Naive thymus-derived CD8-positive, alpha-beta T cell (primary cell): ENCODE measurements at places on chromosomes 6 and 20. TPM values are rescaled to one million over a fixed set of nuclear protein-coding genes. Genes with fewer than 3 reads are reported as not detected.

- DNase-seq = peak; percentile 9
- H3K36me3 ChIP-seq = peaks cover 4% of the 10 kb centered on the region
- H3K27me3 ChIP-seq = no peaks in the 10 kb centered on the region
- H3K27ac ChIP-seq = peak overlapping the region; percentile 92
Observed at GRCh38 chr20:4014031-4014474, 1.3 kb downstream of the RNF24 start.

DNA sequence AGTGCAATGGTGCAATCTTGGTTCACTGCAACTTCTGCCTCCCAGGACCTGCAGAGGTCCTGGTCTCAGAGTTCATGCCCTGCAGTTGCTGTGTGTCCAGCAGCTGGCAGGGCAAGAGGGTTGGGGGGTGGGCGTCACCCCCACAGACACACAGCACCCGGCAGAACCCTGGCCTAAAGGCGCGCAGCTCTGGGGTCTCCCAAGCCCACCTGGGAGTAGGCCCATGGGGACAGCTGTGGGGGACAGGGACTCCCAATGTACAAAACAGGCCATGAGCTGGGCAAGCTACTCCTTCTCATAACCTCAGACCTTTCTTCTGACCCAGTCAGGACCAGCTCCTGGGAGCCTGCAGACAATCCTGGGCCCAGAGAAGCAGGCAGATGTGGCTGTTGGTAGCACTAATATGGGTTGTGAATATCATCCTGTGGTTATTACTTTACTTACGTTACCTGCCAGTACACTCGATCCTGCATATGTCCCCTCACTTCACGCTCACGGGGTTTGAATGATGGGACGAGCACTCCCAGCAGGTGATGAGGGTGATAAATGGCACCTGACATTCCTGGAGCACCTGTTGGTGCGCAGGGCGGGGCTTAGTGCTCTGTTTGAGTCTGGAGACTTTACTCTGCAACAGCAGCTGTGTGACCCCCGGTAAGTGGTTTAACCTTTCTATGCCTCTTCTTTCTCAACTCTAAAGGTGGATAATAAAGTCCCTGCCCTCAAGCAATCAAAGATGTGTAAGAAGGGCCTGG lies 39.9 kb upstream of the SULF2 start:
- no peak overlapping the region for H3K27ac ChIP-seq
- DNase-seq = no peak
- no peaks in the 10 kb centered on the region for H3K4me1 ChIP-seq
- no peaks in the 10 kb centered on the region for H3K27me3 ChIP-seq
- H3K36me3 ChIP-seq = no peaks in the 10 kb centered on the region
- no peak overlapping the region for H3K4me3 ChIP-seq

- H3K4me3 ChIP-seq = no peak overlapping the region
- no peak overlapping the region for H3K27ac ChIP-seq
- H3K27me3 ChIP-seq = peaks cover 13% of the 10 kb centered on the region
- H3K4me1 ChIP-seq = peaks cover 8% of the 10 kb centered on the region
- DNase-seq = no peak
Observed at GRCh38 chr20:64247970-64248841, 7.3 kb upstream of the PCMTD2 start.

DNA sequence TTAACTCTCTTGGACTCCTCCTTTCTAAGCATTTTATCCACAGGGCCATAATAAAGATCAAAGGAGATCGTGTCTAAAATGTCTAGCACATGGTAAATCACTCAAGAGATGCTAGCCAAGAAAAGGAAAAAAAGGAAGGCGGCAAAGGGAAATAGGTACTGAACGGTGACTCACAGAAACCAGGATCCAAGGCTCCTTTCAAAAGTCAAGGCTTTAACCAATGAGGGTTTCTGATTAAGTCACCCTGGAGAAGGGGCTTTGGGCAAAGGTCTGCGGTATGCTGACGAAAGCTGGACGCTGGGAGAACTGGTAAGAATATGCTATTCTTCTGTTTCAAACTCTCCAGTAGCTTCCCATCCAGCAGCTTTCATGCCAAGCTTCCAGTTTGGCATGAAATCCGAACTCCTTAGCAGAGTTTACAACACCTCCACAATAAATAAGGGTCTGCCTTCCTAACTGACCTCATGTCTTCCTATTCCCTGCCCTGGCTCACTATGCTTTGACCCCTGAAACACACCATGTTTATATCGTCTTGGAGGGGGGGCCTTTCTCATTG lies 1.0 kb downstream of the TOMM34 start:
- H3K4me3 ChIP-seq = peak overlapping the region; percentile 100
- peaks cover 55% of the 10 kb centered on the region for H3K4me1 ChIP-seq
- peaks cover 16% of the 10 kb centered on the region for H3K36me3 ChIP-seq
- H3K27ac ChIP-seq = peak overlapping the region; percentile 97
- no peak for DNase-seq
- no peaks in the 10 kb centered on the region for H3K27me3 ChIP-seq

DNA sequence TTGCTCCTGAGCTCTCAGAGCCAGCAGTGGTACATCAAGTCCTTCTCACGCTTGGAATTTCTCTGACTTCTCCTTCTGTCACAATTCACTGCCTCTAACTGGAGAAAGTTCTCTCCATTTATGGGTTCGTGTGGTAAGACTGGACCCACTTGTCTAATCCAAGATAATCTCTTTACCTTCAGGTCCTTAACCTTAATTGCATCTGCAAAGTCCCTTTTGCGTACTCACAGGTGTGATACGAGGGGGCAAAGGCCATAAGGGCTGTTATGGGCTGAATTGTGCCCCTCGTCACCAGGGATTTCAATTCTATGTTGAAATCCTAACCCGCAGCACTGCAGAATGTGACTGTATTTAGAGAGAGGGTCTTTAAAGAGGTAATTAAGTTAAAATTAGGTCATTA lies 27.5 kb upstream of the TBC1D22B start:
- H3K4me1 ChIP-seq = no peaks in the 10 kb centered on the region
- H3K36me3 ChIP-seq = no peaks in the 10 kb centered on the region
- peaks cover 1% of the 10 kb centered on the region for H3K27me3 ChIP-seq
- DNase-seq = no peak
- H3K27ac ChIP-seq = no peak overlapping the region

- H3K4me1 ChIP-seq = no peaks in the 10 kb centered on the region
- no peak overlapping the region for H3K4me3 ChIP-seq
- no peaks in the 10 kb centered on the region for H3K27me3 ChIP-seq
- H3K27ac ChIP-seq = no peak overlapping the region
- H3K36me3 ChIP-seq = no peaks in the 10 kb centered on the region
Observed at GRCh38 chr6:3723966-3724365, 27.5 kb downstream of the PXDC1 start.

- H3K4me1 ChIP-seq = no peaks in the 10 kb centered on the region
- H3K4me3 ChIP-seq = no peak overlapping the region
- H3K36me3 ChIP-seq = peaks cover under 1% of the 10 kb centered on the region
- no peak for DNase-seq
Observed at GRCh38 chr6:75308250-75308988, 23.8 kb upstream of the TMEM30A start.

DNA sequence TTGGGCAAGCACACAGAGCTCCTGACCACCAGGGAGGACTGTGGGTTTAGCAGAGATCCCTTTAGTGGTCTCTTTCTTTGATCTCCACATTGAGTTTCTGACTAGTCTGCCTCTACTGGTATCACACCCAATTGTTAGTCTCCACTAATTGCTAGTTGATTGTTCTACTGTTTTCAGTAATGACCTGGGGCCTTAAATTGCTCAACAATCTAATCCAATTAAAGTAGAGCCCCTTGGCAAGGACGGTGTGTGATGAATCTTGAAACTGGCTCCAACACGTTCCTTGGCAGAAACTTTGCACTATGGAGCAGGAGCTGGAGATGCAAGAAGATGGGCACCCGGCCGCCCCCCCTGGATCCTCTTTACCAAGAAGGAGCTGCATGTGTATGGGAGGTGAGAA lies 12.3 kb downstream of the FAM50B start:
- peaks cover 14% of the 10 kb centered on the region for H3K27me3 ChIP-seq
- no peak overlapping the region for H3K4me3 ChIP-seq
- DNase-seq = no peak
- no peaks in the 10 kb centered on the region for H3K4me1 ChIP-seq

DNA sequence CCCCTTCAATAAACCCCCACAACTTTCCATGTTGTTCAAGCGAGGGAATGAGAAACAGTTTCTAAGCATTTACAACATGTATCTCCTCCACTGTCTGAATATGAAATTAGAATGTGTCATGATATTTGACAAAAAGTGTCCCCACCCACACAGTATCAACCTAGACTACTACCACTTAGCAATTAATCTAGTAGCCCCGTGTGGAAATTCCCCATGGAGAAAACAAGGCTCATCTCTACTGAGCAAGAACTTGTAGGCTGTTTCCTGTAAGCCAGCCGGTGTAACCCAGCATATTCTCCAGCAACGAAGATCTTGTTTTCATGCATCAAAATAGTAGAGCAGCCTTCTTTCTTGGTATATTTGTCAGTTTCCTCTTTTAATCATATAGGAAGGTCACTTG lies 115.0 kb downstream of the IRF4 start:
- peaks cover 66% of the 10 kb centered on the region for H3K4me1 ChIP-seq
- no peaks in the 10 kb centered on the region for H3K27me3 ChIP-seq
- DNase-seq = no peak
- peaks cover 22% of the 10 kb centered on the region for H3K36me3 ChIP-seq

DNA sequence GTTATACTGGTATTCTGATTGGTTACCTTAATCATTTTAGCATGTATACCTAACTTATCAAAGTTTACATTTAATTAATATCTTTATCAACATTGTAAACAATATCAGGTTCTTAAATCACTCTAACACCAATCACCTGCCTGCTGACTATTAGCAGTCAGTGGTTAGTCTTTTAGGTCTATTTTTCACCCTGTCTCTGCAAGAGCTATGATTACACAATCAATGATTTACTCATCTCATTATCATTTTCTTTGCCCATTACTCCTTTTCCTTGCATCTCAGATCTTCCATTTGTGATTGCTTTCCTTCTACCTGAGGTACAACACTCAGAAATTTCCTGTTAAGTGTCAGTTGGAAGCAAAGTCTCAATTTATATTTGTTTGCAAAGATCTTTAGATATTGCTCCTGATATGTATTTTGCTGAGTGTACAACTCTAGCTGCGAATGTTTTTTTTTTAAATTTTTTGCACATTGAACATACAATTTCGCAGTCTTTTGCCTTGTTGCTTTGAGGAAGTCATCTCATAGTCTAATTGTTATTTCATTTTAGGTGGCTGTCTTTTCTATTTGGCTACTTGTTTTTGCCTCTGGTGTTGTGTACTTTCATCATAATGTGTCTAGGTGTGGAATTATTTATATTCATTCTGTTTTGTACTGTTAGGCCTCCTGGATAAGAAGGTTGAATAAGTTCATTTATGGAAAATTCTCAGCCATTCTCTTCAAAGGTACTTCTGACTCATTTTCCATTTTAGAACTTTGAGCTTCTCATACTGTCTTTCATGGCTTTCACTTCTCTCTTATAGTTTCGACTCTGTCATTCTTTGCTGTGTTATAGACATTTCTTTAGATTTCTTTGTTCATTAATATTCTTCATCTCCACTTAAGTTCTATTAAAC lies 104.9 kb upstream of the CEP162 start:
- H3K27ac ChIP-seq = no peak overlapping the region
- H3K4me1 ChIP-seq = no peaks in the 10 kb centered on the region
- H3K36me3 ChIP-seq = no peaks in the 10 kb centered on the region
- no peaks in the 10 kb centered on the region for H3K27me3 ChIP-seq
- no peak overlapping the region for H3K4me3 ChIP-seq

DNA sequence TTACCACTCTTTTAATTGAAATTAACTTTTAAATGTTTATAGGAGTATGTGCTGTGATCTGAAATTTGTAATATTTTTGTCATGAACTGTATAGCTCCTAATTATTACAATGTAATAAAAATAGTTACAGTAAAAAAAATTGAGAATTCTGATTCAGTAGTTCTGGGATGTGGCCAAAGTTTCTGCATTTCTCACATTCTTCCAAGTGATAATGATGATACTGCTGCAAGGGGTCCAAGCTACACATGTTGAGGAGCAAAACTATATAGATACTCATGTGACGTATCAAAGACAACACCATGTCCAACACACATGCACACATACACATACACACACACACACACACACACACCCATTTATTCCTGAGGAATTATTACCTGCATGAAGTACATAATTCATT lies 71.0 kb upstream of the FAM83B start:
- H3K27me3 ChIP-seq = no peaks in the 10 kb centered on the region
- H3K4me1 ChIP-seq = no peaks in the 10 kb centered on the region
- no peak overlapping the region for H3K4me3 ChIP-seq
- H3K27ac ChIP-seq = no peak overlapping the region
- no peaks in the 10 kb centered on the region for H3K36me3 ChIP-seq

- DNase-seq = no peak
- H3K27ac ChIP-seq = no peak overlapping the region
- peaks cover 7% of the 10 kb centered on the region for H3K4me1 ChIP-seq
Observed at GRCh38 chr6:24779416-24780016, 4.8 kb downstream of the GMNN start.

BEND6 gene
- not detected for total RNA-seq

SNX9 gene
- 38.2 TPM for total RNA-seq

HLA-DRB1 gene
- 23.9 TPM for total RNA-seq

ZNF292 gene
- 87.7 TPM for total RNA-seq

HLA-DQA2 gene
- total RNA-seq = 1.6 TPM
